ENCODE measurements at places on chromosomes 12 and 14.

DNA sequence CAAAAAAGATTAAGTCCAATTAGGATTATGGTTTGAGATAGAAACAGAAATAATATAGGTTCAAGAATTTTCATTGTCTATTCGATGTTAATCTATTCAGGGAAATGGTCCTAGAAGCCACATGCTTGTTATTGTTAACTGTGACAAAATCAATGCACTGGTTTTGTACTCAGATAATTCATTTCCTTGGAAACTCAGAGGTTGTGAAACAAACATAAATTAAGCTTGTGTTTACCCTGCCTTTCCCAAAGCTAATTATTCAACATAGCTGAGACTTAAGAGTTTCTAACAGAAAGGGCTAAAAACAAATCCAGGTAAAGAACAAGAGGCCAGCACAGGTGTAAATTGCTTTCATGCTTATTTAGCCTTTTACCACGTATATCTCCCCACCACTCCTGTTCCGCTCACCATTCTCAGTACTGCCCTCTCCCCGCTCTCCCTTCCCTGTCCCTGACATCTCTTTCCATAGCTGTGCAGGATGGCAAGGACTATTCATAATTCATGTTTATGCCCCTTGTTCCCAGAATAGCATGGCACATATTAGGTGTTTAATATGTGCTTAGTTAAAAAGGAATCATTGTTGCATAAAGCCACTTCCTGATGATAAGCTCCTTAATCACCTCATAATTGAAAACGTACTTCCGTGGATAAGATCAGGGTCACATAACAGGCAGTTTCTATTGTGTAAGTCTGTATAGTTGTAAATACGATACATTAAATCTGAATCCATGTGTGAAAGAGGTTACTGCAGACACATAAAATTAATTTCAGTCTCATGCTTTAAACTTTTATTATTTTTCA lies 131.8 kb upstream of the USP15 start:
- DNase-seq = no peak

- no peak for DNase-seq
These were observed 66.7 kb upstream of the PTCSC3 start for GRCh38 chr14:36243183-36243582.

DNA sequence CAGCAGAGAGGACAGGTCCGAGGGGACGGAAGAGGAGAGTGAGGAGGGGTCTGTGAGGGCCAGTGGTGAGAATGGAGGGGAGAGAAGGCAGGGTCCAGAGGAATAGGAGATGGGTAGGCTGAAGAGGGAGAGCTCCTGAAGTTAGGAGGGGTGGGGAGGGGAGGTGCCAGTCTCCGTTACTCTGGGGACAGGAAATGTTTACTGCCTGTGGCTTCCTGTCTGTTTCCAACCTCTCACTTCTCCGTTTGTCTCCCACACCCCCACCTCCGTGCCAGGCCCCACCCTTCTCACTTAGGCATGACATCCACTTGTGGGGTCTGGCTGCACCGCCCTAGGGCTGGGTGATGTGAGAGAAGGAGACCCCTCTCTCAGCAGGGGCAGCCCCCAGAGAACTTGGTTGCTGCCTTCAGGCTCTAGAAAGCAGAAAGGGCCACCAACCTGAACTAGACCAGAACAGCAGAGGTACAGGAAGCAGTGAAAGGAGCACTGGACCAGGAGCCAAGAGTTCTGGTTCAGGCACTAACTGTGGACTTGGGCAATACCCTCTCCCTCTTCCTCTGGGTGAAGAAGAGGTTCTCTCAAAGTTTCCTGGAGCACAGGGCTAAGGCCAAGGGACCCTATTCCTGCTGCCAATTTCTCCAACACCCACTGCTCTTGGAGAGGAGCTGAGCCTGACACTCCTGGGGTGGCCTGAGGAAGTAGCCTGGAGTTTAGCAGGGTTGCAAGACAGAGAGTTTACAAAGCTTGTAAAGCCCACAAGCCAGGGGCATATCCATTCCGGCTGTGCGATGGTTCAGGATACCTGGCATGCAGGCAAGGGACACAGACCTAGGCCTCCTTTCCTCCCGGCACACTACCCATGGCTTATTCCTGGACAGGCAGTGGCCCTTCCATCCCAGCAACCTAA lies 5.5 kb downstream of the ITGA5 start:
- DNase-seq = no peak

- no peak for DNase-seq
These were observed 46.5 kb upstream of the TSPAN11 start for GRCh38 chr12:30880061-30880460.

DNA sequence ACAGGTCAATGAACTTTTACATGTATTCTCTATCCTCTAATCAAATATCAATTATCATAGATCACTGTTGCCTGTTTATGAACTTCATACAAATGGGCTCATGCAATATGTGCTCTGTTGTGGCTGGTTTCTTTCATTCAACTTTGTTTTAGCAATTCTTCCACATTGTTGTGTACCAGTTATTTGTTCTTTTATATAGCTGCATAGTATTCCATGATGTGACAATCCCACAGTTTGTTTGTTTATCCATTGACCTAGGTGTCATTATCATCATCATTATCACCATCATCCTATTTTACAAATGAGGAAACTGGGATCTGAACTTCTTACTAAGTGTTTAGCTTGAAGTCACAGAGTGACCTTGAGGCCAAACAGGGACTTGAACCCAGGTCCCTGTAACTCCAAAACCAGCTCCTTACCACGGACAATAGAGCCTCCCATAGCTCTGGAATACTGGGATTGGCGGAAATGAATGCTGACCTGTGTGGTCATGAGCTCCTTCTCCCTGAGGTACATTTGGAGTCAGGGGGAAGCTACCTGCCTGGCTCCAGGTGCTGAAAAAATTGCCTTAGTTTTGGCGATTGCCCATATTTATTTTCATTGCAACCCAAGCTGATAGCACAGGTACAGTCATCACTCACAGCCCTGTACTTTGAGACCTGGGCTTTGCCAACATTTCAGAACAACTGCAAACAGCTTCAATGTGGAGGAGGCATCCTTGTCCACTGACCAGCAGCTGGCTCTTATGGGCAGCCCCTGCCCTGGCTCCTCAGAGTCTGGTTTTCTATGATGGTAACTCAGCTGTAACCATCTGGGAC lies 9.2 kb downstream of the ZFP36L1 start:
- DNase-seq = no peak

- no peak for DNase-seq
These were observed 83.0 kb upstream of the ZDHHC17 start for GRCh38 chr12:76680940-76681339.
